ENCODE measurements at places on chromosomes 6 and 20. TPM values are rescaled to one million over a fixed set of nuclear protein-coding genes. Genes with fewer than 3 reads are reported as not detected.

GRCh38 chr6:22925920-22926789 lies 356.8 kb downstream of the HDGFL1 start:
- DNase-seq, result no peak

HUS1B gene
- 2.7 TPM for total RNA-seq

DNA sequence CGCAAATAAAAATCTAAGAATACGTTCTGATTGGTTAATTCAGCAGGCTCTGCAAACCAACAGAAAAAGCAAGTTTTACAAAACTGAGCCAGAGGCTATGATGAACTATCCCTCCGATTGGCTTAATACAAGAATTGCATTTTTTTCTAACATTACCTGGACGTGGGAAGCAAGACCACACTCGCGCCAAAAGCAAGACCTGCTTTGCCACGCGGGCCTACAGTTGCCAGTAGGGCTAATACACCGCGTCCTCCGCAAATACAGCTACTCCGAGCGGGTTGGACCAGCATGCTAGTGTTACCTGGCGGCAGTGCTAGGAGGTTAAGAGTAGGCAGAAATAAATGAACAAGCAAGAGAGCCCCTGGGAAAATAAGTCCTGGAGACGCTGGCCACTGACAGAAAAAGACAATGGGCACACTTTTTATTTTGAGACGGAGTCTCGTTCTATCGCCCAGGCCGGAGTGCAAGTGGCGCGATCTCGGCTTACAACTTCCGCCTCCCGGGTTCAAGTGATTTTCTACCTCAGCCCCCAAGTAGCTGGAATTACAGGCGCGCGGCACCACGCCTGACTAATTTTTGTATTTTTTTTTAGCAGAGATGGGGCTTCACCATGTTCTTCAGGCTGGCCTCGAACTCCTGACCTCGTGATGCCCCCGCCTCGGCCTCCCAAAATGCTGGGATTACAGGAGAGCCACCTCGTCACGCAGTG lies 131.9 kb upstream of the BTN3A2 start:
- DNase-seq, result no peak

DNA sequence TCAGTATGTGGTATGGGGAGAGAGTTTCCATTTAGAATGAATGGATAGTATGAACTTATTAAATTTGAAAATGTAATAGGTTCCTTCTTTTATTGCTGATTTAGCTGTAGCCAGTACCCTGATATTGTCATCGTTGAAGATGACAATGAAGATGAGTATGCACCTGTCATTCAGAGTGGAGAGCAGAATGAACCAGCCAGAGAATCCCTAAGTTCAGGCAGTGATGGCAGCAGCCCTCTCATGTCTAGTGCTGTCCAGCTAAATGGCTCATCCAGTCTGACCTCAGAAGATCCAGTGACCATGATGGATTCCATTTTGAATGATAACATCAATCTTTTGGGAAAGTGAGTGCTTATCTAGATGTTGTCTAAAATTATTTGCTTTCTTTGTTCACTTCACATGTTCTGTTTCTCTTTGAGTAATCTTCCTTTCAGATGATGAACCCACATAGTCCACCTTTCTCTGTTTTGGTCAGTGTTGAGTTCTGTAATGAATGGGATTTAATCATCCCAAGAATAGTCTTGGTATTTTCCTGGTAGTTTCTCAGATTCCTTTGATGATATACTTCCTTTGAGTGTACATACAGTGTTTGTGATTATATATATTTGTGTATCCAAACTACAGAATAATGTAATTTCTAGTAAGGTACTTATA lies 23.3 kb downstream of the HSF2 start:
- DNase-seq, result no peak

IRAK1BP1 gene
- 1.8 TPM for total RNA-seq

- DNase-seq, result no peak
Observed at GRCh38 chr6:3353213-3353903, 94.6 kb downstream of the PSMG4 start.

DNA sequence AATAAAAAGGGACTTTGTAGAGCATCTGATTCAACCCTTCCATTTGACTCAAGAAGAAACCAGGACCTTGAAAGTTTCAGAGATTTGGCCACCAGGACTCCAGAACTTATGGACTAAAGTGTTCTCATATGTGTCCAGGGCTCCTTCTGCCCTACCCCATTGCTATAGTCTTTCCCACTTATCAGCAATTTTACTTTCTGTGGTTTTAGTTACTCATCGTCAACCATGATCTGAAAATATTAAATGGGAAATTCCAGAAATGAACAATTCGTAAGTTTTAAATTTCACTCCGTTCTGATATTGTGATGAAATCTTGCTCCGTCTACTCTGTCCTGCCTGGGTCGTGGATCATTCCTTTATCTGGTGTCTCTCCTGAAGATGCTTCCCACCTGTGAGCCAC lies 259.8 kb downstream of the PHACTR1 start:
- DNase-seq, result no peak

GPLD1 gene
- 0.92 TPM for total RNA-seq

DNA sequence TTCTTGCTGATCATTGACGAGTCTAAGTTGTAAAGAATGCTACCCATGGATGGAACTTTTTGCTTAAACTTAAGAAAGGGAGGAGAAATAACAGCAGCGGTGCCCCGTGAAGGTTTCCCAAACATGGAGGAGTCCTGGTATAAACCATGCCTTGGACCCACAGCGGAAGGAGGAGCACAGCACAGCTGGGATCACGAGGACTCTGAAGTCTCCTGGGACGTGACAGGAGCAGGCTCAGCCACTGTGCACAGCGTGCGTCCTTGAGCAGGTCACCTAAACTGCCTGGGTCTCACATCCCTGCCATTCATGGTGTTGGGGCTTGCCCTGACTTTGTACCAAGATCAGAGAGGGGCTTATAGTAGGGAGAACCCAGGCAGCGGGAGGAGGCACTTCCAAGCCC lies 56.1 kb upstream of the UNC93A start:
- no peak for DNase-seq

BPI gene
- not detected for total RNA-seq

DNA sequence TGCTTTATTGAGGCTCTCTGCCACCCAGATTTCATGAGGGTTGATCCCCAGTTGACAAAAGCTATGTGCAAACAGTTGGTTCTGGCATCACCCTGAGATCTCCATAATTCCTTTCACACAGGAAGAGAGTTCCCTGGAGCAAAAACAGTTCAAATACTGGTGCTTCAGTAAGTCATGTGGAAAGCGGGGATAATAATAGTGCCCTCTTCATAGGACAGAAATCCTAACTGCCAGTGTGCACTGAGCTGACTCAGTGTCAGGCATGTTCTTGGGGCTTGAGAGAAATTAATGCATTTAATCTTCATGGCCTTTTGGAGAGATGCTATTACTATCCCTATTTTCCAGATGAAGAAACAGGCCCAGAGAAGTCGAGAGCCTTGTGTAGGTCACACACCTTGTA lies 7.9 kb upstream of the SLC52A3 start:
- DNase-seq, result no peak

PI3 gene
- 1,207 TPM for total RNA-seq

- no peak for DNase-seq
Observed at GRCh38 chr6:167797476-167798265, 29.0 kb upstream of the AFDN start.

- DNase-seq, result no peak
Observed at GRCh38 chr6:156840136-156840535, 63.0 kb downstream of the ARID1B start.

- DNase-seq, result no peak
Observed at GRCh38 chr6:75604294-75604693, 2.6 kb downstream of the SENP6 start.

- no peak for DNase-seq
Observed at GRCh38 chr6:94300424-94301144, 881.2 kb upstream of the EPHA7 start.

- no peak for DNase-seq
Observed at GRCh38 chr20:41182296-41183212, 45.2 kb downstream of the PLCG1 start.

DNA sequence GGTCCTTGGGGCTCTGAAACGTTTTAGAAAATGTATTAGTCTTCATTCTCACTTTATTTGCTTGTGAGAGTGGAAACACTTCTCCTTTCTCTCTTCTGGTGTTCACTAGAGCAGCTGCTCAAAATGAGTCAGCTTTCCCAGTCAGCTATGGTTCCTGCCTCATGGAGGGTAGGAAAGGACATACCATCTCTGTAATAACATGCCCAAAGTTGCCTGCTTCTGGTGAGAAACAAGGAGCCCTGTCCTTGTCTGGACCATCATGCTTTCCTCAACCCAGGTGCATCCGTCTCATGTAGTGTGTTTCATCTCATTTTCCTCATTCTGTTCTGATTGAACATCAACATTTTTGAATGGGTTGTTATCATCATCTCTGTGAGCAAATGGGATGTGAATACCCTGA lies 17.1 kb upstream of the TINAG start:
- no peak for DNase-seq

SYNDIG1 gene
- total RNA-seq, result not detected

GRCh38 chr6:88814909-88815308 lies 148.5 kb downstream of the RNGTT start:
- no peak for DNase-seq

DNA sequence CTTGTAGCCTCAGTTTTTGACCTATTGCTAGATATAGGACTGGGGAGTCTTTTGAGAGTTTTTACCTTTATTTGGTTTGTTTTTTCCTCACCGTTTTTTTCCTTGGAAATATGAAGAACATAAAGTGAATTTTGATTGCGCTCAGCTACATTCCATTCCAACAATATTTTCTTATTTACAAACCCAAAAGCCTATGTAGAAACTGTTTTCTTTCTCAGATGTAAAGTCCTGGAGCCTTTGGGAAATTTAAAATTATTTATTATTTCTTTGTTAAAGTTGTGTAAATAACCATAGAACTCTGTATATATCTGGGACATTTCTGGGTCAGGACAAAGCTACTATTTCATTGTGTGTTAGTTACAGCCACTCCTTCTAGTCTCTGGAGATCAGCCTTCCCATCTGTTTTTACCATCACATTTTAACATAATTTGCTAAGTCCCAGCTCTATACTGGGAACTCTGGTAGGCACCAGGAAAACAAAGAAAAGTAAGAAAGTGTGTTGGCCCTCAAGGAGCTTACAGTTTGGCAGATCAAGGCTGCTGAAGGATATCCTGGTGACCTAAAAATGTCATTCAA lies 68.8 kb downstream of the JAG1 start:
- DNase-seq, result no peak

GRCh38 chr6:68158256-68158655 lies 476.8 kb upstream of the ADGRB3 start:
- no peak for DNase-seq

- DNase-seq, result no peak
Observed at GRCh38 chr6:149154261-149154821, 163.2 kb upstream of the TAB2 start.

DNA sequence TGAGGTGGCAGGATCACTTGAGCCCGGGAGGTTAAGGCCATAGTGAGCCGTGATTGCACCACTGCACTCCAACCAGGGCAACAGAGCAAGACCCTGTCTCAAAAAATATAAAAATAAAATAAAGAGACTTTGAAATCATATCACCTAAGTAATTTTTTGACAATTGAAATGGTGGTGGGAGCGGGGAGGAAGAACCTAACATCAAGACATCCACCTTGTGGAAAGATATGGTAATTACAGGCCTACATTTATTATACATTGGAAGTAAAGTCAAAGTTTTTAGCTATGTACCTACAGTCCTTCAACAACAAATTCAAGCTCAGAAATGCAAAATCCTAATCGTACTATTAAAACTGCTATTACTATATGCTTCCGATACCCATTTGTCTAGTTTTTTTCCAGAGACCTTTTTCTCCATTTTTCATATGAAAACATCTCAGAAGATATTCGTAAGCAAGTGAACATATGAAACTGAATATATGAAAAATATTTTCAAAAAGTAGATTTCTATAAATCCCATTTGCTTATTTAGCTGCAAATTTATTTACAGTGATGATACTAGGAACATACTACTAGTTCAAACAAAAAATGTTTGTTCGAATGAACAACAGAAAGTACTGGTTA lies 83.3 kb downstream of the SYCP2 start:
- no peak for DNase-seq

DNA sequence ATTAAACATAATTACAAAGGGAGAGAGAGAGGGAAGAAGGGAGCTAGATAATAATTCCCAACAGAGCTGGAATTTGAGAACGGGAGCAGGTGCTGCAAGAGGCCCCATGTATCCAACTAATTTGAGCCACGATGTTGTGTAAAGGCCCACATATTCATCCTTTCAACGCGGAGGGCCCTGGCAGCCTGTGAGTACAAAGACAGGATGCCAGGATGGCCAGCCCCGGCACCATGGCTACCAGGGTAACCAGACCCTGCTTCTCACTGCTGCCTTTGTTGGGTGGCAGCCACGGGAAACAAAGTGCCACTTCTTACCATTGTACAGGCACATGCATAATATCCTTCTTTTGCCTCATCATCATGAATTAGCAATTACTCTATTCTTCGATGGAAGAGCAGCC lies 492.0 kb upstream of the NRSN1 start:
- DNase-seq, result no peak

DNA sequence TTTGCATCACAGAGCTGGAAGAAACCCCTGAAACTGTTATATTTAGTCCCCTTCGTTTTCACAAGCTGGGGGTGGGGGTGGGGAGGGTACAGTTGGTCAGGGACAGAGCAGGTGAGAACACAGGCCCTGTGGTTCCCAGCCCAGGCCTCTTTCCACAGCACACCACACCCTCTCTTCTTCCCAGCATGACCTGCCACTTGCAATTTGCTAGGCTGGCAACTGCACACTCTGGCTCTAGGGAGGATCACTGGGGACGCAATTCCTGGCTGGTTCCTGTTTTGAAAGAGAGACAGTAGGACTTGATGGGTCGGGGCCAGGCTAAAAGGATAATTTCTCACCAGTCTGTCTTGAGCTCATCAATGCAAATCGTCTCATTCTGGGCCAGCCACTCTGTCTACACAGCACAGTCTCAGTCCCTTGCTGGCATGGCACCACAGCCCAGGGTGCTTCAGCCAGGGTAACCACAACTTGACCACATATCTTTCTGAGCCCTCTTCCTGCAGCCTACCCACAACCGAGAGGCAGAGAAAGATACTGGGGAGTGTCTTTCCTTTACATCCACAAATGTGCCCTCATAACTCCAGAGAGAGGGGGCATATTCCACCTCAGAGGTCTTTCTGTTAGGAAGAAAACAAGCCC lies 41.7 kb upstream of the EMILIN3 start:
- no peak for DNase-seq

- no peak for DNase-seq
Observed at GRCh38 chr6:149544646-149545257, 1.1 kb downstream of the PPIL4 start.

GRCh38 chr6:72822023-72822422 lies 200.2 kb downstream of the KCNQ5 start:
- DNase-seq, result no peak

DNA sequence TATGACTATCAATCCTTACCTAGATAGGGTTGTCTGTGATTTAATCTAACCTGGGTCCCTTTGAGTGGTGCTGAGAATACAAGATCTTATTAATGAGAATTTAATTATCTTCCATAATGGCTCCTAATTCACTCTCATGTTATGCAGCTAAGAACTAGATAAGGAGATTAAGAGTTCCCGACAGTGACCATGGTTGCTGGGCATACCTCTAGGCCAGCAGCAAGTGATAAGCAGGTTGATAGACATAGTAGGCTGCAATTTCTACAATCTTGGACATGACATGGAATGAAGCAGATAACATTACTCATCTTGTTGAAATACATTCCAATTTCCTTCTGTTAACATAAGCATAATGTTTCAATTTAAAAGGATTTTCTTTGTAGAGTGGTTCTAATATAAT lies 27.1 kb downstream of the SPACA1 start:
- no peak for DNase-seq

GRCh38 chr6:4616311-4616710 lies 159.9 kb upstream of the CDYL start:
- no peak for DNase-seq

- DNase-seq, result no peak
Observed at GRCh38 chr6:72620871-72621290, 983 bp upstream of the KCNQ5 start.

- DNase-seq, result no peak
Observed at GRCh38 chr6:10567256-10568026, 46.3 kb downstream of the GCNT2 start.

GNAS gene
- 404 TPM for total RNA-seq
